Fibroblast of skin of scalp (primary cell): ENCODE measurements at places on chromosomes 2 and 18.

DNA sequence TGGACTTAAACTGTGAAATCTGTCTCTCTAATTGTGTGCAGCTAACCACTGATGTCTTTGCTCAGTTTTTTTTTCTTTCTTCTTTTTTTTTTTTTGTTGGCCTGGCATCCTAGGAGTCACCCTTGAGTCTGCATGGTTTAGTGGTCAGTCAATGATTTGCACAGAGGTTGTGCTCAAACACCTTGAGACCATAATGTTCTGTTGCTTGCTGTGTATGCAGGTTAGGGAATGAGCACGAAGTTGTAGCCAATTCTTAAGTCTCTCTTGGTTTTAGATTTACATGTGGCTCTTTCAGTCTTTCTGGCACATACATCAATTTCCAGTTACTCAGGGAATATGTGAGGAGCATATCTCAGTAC lies 16.7 kb downstream of the PLB1 start:
- DNase-seq: no peak

- peak; percentile 91 for DNase-seq
These were observed at the start of gene CYBRD1 for GRCh38 chr2:171522052-171522787. CYBRD1 (plus strand) TSS chr2:171522474; CDS start chr2:171522546, 72 bp downstream.

DNA sequence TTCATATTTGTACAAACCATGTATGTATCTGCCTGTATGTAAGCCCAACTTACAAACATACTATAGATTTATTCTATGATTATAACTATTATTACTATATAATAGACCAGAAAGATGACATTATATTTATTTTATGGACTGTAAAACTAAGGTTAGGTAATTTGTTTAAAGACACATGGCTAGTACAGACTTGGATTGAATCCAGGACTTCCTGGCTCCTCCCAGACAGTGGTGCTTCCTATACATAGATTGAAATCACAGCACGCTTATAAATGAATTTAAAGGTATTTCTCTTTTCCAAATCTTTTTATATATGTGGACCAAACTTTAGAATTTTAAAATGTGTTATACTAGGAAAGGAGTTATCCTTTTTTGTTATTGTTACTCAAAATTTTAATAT lies 151.6 kb upstream of the MYO3B start:
- DNase-seq: no peak

GRCh38 chr2:8368463-8368862 lies 313.4 kb upstream of the ID2 start:
- no peak for DNase-seq

GRCh38 chr2:73020657-73021370 lies 50.7 kb downstream of the SFXN5 start:
- peak; percentile 91 for DNase-seq

- DNase-seq: no peak
These were observed 61.4 kb downstream of the MTX2 start for GRCh38 chr2:176330612-176331011.

DNA sequence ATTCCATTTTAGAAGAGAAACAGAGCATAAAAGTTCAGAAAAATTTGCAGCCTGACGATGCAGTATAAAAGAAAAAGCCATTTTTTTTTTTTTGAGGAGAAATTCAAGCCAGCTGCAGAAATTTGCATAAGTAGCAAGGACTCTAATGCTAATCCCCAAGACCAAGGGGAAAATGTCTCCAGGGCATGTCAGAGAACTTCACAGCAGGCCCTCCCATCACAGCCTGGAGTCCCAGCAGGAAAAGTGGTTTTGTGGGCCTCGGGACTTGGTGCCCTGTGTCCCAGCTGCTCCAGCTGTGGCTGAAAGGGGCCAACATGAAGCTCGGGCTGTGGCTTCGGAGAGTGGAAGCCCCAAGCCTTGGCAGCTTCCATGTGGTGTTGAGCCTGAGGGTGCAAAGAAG lies 325.3 kb upstream of the HNMT start:
- no peak for DNase-seq

DNA sequence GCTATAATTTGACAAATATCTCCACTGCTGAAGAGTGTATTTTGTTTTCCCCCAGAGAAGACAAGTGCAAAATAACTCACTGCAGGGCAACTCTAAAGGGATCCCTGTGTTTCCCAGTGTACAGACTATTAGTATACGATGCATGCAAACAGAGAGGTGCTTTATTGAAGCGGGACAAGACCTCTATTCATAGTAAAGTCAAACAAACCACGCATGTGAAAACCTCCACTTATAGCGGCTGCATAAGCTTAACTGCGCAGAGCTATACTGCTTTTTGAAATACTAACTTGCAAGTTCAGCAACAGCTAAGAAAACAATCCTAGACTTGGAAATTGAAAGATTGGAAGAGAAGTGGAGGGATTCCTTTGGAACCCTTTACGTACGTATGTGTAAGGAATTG lies 15.6 kb downstream of the RNF144A start:
- DNase-seq: no peak

DNA sequence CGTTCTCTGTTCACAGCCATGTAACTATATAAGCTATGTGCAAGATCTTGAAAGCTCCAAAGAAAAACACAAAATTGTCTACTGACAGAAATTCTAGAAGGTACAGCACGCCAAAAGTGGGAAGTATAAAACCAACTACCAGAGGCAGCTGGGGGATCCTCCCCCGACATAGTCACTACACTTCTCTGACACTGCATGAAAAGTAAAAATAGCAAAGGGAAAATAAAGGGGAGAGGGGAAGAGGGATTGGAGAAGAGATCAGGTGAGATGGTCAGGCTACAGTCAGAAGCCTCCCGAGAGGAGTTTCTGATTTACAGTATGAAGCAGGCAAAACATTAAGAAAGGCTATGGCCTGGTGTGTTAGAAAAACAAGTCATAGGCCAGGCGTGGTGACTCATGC lies 39.8 kb upstream of the PCBP1 start:
- no peak for DNase-seq

DNA sequence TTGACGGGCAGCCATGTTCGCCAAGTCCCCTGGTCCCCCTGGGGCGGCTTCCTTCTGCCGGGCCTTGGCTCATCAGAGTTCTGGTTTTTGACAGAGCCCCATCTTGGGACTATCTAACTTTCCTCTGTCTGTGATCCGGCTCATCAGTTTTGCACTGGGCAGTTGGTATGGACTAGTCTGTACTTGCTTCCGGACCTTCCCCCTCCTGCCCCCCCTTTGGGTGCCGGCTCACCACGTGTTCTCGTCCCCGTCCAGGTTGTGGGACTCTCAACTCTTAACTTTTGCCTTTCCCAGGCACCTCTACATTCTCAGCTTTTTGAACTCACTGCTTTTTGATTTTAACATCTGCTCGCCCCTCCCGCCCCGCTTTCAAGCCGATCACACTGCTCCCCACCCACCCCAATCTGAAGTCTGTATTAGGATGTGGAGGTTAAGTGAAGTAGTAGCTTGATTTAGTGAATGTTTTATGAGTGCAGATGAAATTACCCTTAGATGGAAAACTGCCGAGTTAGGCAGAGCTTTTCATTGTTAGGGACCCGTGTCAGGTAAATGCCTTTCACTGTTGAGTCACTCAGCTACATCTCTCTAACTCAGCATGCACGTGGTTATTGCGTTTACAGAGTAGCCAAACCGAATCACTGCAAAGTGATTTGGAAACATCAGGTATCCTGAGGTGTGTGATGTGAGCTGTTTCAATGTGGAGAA lies 874 bp downstream of the WDR43 start:
- peak; percentile 21 for DNase-seq

DNA sequence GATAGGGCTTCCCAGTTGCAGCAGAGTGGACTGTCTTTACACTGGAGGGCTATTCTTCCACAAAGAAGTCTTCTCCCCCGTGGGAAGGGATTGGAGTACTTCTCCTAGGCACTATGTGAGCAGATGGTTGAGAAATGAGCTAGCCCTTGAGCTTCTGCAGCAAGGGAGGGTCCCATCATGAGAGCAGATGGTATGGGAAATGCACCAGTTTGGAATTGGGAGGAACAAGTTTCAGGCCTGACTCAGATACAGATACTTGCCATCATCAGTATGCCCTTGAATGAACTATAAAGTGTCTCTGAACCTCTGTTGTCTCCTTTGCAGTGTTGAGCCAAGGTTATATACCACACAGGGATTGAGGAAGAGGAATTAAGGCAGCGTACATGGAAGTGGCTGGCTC lies 757.4 kb downstream of the RNF144A start:
- no peak for DNase-seq

GRCh38 chr18:13449651-13450050 lies 231.1 kb downstream of the LDLRAD4 start:
- no peak for DNase-seq

GRCh38 chr2:236938126-236938525 lies 147.6 kb upstream of the COPS8 start:
- no peak for DNase-seq

GRCh38 chr2:7071916-7072556 lies 154.8 kb downstream of the RNF144A start:
- DNase-seq: no peak

DNA sequence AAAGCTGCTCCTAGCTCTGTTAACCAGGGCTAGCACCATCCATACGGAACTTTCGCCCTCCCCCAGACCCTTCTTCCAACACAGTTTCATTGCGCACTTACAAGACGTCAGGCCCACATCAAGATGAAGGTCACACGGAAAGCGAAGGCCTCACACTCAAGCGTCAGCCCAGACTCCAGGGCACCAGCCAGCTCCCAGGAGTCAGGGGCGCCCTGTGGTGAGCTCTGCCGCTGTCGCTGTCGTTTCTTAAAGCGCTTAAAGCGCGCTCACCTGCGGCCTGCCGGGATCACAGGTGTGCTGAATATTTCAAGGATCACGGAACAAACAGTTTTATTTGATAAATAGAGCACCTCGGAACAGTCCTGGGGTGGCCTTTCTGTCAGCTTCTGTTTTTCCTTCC lies 163.1 kb downstream of the CDH20 start:
- DNase-seq: no peak

DNA sequence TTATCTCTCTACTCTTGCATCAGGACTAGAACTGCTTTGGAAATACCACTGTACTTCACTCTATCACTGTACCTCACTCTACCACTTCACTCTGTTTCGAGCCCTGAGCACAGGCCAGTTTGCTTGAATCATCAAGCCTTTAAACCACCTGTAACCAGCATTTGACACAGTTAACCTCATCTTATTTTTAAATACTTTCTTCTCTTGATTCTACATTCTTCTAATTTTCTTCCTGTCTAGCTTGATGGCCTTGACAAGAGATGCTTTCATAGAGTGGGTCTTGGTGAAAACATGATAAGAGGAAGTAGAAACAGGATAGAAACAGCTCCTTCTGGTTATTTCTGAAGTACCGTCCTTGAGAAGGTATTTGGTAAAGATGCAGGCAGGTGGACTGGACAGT lies 78.1 kb downstream of the SPIRE1 start:
- DNase-seq: no peak

- DNase-seq: no peak
These were observed 176.3 kb downstream of the ALPK2 start for GRCh38 chr18:58452454-58453166.

DNA sequence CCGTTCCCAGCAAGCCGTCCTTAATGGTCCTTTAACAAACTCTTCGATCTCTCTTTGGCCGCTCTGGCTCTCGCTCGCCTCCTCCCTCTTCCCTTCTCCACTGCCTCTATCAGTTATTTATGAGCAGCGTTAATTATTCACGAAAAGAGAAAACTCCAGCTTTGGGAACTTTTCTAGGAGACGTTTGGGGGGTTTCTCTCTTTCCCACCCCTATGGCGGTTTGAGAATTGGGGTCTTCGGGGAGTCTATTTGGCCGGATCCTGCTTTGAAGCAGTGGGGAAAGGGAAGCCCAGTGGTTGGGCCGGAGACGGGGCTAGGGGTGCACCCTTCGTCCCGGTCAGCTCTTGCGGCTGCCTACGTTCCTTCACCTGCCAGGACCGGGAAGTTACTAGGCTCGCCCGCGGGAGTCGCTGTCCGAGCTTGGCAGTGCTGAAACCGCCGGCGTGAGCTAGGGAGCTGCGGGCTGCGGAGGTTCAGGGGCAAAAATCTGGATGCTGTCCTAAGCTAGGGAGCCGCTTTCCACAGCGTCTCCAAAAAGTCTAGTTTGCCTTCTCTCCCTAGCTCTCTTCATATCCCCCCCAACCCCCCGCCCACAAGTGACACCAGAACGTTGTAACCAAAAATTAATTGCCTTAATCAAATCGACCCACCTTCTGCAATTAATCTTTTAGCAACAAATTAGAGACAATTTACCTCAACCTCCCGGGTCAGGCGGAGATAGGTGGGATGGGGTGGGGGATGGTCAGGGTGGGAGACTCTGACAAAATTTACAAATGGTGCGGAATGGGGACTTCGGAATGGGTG lies 8.9 kb upstream of the SKOR2 start:
- peak; percentile 61 for DNase-seq

DNA sequence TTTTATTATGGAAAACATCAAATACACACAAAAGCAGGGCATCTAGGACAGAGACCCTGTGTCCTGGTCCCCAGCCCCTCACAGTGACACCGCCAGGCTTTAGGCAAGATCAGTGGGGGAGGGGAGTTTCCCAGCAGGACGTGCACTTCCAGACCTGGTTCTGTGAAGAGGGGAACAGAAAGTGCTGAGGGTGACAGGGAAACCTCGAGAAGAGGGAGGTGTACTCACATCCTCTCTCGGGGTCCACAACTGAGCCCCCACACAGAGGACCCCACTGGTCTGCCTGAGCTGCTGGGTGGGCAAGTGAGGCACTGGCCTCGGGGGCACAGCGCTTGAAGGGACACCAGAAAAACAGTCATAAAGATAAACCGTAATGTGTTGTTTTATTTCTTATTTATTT lies 4.4 kb upstream of the GPR35 start:
- no peak for DNase-seq

GRCh38 chr18:74597034-74597661 lies 522 bp upstream of the ZNF407 start:
- DNase-seq: peak; percentile 75
